Tibial nerve (tissue), 4 donors: ENCODE measurements at places on chromosomes 7 and 10.
A peak's percentile ranks its signal among the peaks of the same experiment; 100 is the strongest.

- peaks cover 10% of the 10 kb centered on the region for H3K36me3 ChIP-seq
- no peak overlapping the region for H3K27ac ChIP-seq
- H3K4me3 ChIP-seq = no peak overlapping the region
Observed at GRCh38 chr7:38229884-38230642, 43.4 kb downstream of the TARP start.

DNA sequence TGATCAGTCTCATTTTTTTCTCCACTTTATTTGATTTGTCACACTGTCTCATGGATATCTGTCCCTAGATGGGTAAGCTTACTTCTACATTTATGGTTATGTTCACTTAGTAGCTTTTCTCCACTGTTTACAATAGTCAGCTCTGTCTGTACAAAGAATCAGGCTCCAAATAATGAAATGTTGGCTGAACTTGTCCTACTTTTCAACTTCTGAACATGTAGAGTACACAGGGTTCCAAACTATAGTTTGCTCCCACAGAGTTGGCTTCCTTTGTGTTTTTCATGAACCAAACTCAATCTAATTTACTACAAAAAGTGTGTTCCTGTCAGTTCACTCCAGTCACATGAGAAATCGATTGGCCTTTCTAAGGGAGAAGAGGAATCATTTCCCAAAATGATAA lies 175.0 kb downstream of the CCDC71L start:
- no peak for DNase-seq
- no peaks in the 10 kb centered on the region for H3K4me1 ChIP-seq
- H3K27me3 ChIP-seq = no peaks in the 10 kb centered on the region
- no peaks in the 10 kb centered on the region for H3K36me3 ChIP-seq
- H3K4me3 ChIP-seq = no peak overlapping the region
- H3K27ac ChIP-seq = no peak overlapping the region

DNA sequence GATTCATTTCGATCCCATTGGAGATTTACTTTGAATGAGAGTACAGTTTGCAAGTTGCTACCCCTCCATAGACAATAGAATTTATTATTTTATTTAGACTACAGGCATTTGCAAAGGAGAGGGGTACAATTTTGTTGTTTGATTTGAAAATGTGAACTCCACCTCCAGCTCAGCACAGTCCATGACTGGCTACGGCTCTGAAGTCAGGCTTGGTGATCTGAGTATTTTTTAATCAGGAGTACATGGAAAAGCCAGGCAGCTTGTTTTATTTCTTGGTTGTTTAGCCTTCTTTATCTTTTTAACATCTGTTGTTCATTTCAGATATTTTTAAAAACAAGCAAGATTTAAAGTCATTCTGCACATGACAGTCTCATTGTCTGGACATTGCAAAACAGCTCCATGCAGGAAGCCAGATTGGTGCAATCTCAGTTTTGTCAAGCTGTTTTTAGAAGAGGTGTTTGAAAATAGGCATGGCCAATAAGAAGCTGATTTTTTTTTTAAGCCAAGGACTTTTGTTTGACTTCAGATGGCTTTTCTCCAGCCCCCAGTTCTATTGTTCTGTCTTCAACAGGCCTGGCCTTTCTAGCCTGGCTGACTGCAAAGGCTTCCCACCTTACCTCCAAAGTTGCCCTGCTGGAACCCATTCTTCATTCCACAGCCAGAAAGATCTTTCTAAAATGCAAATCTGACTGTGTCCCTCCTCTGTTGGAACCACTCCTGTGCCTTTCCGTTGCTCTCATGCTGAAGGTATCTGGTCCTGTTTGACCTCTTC lies 12.2 kb downstream of the PLXDC2 start:
- no peak for DNase-seq
- no peak overlapping the region for H3K4me3 ChIP-seq
- H3K27me3 ChIP-seq = no peaks in the 10 kb centered on the region
- H3K36me3 ChIP-seq = no peaks in the 10 kb centered on the region
- peak overlapping the region; percentile 78 for H3K27ac ChIP-seq

GRCh38 chr10:43160046-43160920 lies 22.0 kb downstream of the CSGALNACT2 start:
- no peaks in the 10 kb centered on the region for H3K36me3 ChIP-seq
- H3K27me3 ChIP-seq = no peaks in the 10 kb centered on the region
- no peak overlapping the region for H3K4me3 ChIP-seq

GRCh38 chr7:47988496-47989386 lies 9.3 kb upstream of the HUS1 start:
- no peaks in the 10 kb centered on the region for H3K36me3 ChIP-seq
- no peak overlapping the region for H3K27ac ChIP-seq
- no peaks in the 10 kb centered on the region for H3K4me1 ChIP-seq
- DNase-seq = no peak

DNA sequence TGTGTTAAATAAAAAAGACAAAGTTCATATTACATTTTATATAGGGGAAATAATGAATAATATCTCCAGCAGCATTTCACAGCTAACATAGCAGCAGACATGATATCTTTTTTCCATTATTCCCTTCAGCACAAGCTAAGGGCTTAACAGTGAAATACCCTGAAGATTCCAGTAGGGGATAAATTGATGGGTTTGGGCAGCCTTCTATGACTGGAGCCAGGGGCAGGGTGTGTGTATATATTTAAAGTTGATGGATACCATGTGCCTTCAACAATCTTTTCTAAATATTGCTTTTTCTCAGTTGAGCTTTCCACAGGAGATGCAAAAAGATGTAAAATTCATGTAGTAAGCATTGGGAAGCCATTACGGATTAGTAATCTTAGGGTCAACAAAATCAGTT lies 151.2 kb downstream of the MAGI2 start:
- H3K36me3 ChIP-seq = no peaks in the 10 kb centered on the region
- H3K27ac ChIP-seq = no peak overlapping the region
- H3K4me1 ChIP-seq = no peaks in the 10 kb centered on the region
- DNase-seq = no peak
- H3K27me3 ChIP-seq = no peaks in the 10 kb centered on the region

DNA sequence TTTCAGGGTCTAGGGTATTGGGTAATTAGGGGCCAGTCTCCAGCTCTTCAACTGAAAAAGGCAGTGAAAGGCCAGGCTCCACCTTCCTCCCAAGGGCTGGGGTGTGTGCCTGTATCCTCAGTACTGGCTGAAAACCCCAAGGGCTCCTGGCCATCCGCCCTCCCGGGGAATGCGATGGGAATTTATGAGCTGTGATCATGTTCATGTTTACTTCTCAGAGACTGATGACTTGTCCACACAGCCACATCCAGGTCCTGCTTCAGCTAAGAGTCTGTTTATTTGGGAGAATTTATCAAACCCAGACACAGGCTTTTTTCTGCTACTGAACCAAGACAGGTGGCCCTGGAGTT lies 91.7 kb downstream of the CCDC3 start:
- no peaks in the 10 kb centered on the region for H3K36me3 ChIP-seq
- H3K4me3 ChIP-seq = no peak overlapping the region
- no peaks in the 10 kb centered on the region for H3K4me1 ChIP-seq
- DNase-seq = peak; percentile 33
- H3K27ac ChIP-seq = peak overlapping the region; percentile 67

- no peaks in the 10 kb centered on the region for H3K36me3 ChIP-seq
- H3K27me3 ChIP-seq = no peaks in the 10 kb centered on the region
- DNase-seq = peak; percentile 42
- H3K4me1 ChIP-seq = peaks cover 4% of the 10 kb centered on the region
- H3K4me3 ChIP-seq = peak overlapping the region; percentile 89
Observed at GRCh38 chr7:106283831-106284713, 711 bp downstream of the NAMPT start.

DNA sequence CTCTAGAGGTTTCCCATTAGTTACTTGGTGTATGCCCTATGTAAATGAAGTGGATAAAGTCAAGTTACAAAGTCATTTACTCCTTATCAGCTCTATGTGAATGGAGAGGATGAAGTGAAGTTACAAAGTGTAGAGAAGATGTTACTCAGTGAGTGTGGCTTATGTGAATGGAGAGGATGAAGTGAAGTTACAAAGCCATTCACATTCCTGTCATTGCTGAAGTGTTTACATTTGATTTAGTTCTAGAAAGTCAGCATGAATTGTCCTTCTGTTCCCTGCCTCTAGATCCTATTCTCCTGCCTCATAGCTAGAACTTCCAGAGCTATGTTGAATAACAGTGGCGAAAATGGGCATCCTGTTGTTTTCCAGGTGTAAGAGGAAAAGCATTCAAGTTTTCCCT lies 880.1 kb downstream of the DNAJB9 start:
- no peaks in the 10 kb centered on the region for H3K36me3 ChIP-seq
- no peak overlapping the region for H3K4me3 ChIP-seq
- no peak overlapping the region for H3K27ac ChIP-seq
- no peaks in the 10 kb centered on the region for H3K27me3 ChIP-seq
- no peak for DNase-seq

GRCh38 chr10:13528123-13528874 lies 515 bp downstream of the BEND7 start:
- no peaks in the 10 kb centered on the region for H3K4me1 ChIP-seq
- no peaks in the 10 kb centered on the region for H3K36me3 ChIP-seq
- H3K27me3 ChIP-seq = no peaks in the 10 kb centered on the region
- H3K4me3 ChIP-seq = peak overlapping the region; percentile 42
- peak overlapping the region; percentile 87 for H3K27ac ChIP-seq

DNA sequence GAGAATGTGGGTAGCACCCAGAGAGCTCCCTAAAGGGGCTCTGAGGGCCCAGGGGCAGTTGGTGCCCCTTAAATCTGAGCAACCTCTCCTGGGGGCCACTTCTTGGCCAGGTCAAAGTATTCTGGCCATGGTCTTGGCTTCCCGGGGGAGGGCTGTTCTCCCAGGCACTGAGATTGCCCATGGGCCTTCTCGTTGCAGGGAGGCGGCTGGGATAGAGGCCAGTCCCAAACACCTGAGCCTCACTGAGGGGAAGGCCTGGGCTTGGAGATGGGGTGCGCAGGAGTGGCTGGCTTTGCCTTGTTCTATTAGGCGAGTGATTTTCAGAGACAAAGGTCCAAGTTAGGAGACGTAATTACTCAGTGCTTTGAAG lies 33.5 kb downstream of the ZNF783 start:
- no peak overlapping the region for H3K27ac ChIP-seq
- no peaks in the 10 kb centered on the region for H3K36me3 ChIP-seq
- no peak overlapping the region for H3K4me3 ChIP-seq
- DNase-seq = no peak
- no peaks in the 10 kb centered on the region for H3K27me3 ChIP-seq

DNA sequence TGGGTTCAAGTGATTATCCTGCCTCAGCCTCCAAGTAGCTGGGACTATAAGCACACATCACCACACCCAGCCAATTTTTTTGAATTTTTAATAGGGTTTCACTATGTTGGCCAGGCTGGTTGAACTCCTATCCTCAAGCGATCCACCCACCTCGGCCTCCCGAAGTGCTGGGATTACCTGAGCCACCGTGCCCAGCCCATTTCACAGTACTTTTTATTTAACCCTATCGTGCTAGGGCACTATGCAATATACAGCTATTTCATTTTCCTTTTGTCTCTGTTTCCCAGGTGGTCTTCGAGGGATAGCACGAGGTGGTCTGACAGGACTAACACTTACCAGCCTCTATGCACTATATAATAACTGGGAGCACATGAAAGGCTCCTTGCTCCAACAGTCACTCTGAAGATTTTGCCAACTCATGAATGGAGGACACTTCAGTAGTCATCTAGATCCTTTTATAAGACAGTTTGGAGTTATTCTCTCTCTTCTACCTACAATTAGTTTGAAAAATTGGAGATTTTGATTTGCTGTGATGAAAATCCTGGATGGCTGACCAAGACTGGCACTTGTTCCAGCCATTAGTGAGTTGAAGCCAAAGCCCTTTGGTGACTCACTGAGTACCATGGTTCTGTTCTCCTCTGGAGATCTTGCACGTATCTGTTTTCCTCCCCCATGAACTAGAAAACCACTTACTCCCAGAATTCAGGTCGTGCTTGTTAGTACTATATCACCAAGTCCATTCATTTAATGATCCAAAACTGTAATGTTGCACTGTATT lies 27.3 kb downstream of the NCOA4 start:
- no peaks in the 10 kb centered on the region for H3K27me3 ChIP-seq
- no peak for DNase-seq
- no peaks in the 10 kb centered on the region for H3K4me1 ChIP-seq
- H3K27ac ChIP-seq = no peak overlapping the region
- no peak overlapping the region for H3K4me3 ChIP-seq
- no peaks in the 10 kb centered on the region for H3K36me3 ChIP-seq

DNA sequence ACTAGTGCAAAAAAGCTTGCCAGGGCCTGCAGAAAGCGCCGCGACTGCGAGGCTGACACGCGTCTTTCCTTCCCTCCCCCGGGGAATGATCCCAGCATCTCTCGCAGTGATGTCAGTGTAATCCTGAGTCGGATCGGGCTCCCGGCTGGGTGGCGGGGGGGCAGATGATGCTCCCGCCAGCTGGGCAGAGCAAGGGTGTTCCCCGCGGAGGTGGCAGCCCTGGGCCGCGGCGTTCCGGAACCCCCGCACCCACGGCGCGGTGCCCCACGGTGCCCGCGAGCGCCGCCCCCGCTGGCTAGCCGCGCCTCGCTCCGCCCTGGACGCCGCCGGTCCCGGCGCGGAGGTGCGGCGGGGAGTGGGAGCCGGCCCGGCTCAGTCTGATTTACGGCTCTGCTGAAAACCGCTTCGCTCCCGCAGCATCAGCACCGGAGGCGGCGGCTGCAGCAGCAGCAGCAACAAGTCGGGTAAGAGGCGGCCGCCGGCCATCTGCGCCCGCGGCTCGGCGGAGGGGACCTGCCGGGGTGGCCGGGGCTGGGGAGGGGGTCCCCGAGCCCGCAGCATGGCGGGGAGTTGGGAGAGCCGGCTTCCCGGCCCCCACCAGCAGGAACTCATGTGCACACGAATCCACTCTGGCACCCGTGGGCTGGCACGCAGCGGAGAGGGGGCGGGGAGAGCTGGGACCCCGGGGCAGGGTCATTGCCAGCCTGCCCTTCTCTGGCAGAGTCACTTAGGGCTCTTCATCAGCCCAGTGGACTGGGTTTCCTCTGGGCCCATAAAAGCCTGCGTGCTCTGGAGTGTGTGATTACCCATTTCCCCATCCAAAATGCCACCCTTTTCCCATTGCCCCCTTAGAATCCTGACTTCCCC lies at the start of gene ZNF365:
Gene ZNF365 (plus strand): TSS at position 375 of the 867 bp plus-strand sequence. CDS start 1,825 bp downstream, outside the sequence.
- H3K27me3 ChIP-seq = no peaks in the 10 kb centered on the region
- peaks cover 12% of the 10 kb centered on the region for H3K4me1 ChIP-seq
- DNase-seq = no peak

GRCh38 chr7:148967032-148967372 lies 61.3 kb downstream of the PDIA4 start:
- no peaks in the 10 kb centered on the region for H3K27me3 ChIP-seq
- H3K4me3 ChIP-seq = peak overlapping the region; percentile 40
- no peak for DNase-seq
- no peak overlapping the region for H3K27ac ChIP-seq

DNA sequence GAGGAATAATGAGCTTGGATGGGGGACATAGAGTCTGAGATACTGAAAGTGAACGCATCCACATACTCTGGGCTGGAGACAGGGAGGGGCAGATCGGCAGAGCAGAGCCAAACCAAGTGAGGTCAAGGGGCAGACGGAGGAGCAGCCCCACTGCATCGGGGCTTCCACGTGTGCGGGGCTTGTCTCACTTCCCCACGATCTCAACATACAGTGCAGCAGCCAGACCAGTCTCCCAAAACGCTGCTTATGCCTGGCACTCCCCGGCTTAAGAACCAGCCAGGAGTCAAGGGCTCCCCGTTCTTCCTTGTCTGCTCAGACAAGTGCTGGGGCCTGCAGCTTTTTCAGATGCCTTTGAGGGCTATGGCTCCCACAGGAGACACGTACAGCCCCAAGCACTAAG lies 43.6 kb downstream of the PARP12 start:
- H3K4me3 ChIP-seq = no peak overlapping the region
- H3K4me1 ChIP-seq = no peaks in the 10 kb centered on the region
- no peaks in the 10 kb centered on the region for H3K27me3 ChIP-seq
- DNase-seq = no peak
